ENCODE measurements at places on chromosomes 5 and 9. TPM values are rescaled to one million over a fixed set of nuclear protein-coding genes. Genes with fewer than 3 reads are reported as not detected.

Gene CAST
- 183 TPM for total RNA-seq

- no peaks in the 10 kb centered on the region for H3K36me3 ChIP-seq
- no peaks in the 10 kb centered on the region for H3K4me1 ChIP-seq
- no peak overlapping the region for H3K27ac ChIP-seq
These were observed 121.8 kb downstream of the CAVIN4 start for GRCh38 chr9:100699668-100700067.

GRCh38 chr9:135069558-135070197 is 17.8 kb upstream of the OLFM1 start:
- peaks cover 3% of the 10 kb centered on the region for H3K27me3 ChIP-seq
- no peak overlapping the region for H3K4me3 ChIP-seq
- H3K27ac ChIP-seq: no peak overlapping the region
- no peaks in the 10 kb centered on the region for H3K36me3 ChIP-seq
- H3K4me1 ChIP-seq: no peaks in the 10 kb centered on the region
- DNase-seq: no peak

DNA sequence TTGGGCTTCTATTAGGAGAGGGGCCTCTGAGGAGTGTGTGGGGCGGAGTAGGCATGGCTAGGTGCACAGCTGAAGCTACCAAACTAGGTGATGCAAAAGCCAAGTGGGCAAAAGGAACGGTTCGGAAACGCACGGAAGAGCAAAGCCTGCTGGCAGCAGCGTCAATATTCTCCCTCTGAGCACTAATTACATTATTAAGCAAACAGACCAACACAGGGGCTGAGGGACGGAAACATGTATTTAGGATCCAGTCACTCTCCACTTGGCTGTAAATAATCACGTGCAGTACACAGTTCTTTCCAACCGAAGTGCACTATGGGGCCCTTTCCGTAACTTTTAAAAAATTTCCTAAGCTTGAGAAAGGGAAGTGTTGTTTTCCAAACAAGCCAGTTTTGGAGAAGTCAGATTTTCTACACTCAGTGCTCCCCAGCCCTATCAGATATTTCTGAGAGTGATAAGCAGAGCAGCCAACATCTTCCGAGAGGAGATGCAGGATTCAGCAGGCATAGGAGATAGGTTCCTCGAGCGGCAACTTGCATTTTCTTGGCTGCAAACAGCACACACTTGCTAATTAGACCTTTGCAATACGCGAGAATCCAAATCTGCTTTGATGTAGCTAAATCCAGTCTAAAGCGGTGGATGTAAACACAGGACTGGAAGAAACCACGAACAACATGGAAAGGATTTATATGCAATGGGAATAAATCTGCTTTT is 217.2 kb upstream of the TBCA start:
- H3K4me3 ChIP-seq: no peak overlapping the region
- H3K27me3 ChIP-seq: no peaks in the 10 kb centered on the region
- H3K36me3 ChIP-seq: no peaks in the 10 kb centered on the region
- DNase-seq: no peak
- no peak overlapping the region for H3K27ac ChIP-seq

Gene SNCAIP
- 22.5 TPM for total RNA-seq

DNA sequence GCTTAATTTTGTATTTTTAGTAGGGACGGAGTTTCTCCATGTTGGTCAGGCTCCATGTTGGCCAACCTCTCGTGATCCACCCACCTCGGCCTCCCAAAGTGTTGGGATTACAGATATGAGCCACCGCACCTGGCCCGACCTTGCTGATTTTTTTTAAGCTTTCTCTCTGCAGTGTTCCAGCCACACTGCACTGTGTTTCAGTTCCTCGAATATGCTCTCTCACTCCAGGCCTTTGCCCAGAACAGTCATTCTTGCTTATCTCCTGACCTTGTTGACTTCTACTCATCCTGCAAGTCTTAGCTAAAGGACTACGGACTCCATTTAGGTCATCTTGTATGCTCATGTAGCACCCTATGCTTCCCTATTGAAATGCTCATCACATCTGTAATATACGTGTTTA is 3.3 kb downstream of the SNAPC3 start:
- no peaks in the 10 kb centered on the region for H3K27me3 ChIP-seq
- peaks cover 5% of the 10 kb centered on the region for H3K4me1 ChIP-seq
- H3K36me3 ChIP-seq: peaks cover 18% of the 10 kb centered on the region
- H3K27ac ChIP-seq: no peak overlapping the region
- no peak for DNase-seq
- no peak overlapping the region for H3K4me3 ChIP-seq

Gene CHSY3
- 1.4 TPM for total RNA-seq

DNA sequence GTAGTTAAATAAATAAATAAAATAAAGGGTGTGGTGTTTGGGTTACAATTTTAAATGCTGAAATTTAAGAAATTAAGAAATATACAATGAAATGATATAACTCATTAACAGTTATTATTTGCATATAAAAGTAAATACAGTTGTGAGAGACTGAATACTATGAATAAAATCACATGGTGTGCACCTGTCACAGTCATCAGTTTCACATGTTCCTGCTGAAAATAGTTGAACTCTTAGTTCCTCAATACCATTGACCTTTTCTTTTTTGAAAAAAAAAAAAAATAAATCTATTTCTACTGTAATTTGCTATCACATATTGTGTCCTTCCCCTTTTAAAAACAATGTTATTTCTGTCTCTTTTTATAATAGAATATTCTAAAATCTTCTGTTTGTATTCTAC is 130.9 kb upstream of the CHD1 start:
- H3K4me1 ChIP-seq: peaks cover 7% of the 10 kb centered on the region
- H3K4me3 ChIP-seq: no peak overlapping the region
- no peaks in the 10 kb centered on the region for H3K27me3 ChIP-seq
- DNase-seq: no peak
- no peaks in the 10 kb centered on the region for H3K36me3 ChIP-seq
- H3K27ac ChIP-seq: no peak overlapping the region

DNA sequence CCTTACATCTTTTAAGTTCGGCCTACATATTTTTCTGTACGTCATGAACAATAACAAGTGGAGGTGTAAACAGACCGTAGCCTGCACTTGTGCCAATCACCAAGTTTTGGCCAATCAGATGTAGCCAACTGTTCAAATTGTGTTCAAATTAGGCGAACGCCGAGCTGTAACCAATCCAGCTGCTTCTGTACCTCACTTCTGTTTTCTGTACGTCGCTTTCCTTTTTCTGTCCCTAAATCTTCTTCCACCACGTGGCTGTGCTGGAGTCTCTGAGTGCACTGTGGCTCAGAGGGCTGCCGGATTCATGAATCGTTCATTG is 26.4 kb downstream of the TRIM14 start:
- no peak for DNase-seq
- H3K4me3 ChIP-seq: no peak overlapping the region
- no peak overlapping the region for H3K27ac ChIP-seq
- H3K36me3 ChIP-seq: no peaks in the 10 kb centered on the region

- H3K36me3 ChIP-seq: no peaks in the 10 kb centered on the region
- DNase-seq: no peak
- no peaks in the 10 kb centered on the region for H3K27me3 ChIP-seq
- no peaks in the 10 kb centered on the region for H3K4me1 ChIP-seq
These were observed 39.2 kb upstream of the RAB3C start for GRCh38 chr5:58543723-58544122.

DNA sequence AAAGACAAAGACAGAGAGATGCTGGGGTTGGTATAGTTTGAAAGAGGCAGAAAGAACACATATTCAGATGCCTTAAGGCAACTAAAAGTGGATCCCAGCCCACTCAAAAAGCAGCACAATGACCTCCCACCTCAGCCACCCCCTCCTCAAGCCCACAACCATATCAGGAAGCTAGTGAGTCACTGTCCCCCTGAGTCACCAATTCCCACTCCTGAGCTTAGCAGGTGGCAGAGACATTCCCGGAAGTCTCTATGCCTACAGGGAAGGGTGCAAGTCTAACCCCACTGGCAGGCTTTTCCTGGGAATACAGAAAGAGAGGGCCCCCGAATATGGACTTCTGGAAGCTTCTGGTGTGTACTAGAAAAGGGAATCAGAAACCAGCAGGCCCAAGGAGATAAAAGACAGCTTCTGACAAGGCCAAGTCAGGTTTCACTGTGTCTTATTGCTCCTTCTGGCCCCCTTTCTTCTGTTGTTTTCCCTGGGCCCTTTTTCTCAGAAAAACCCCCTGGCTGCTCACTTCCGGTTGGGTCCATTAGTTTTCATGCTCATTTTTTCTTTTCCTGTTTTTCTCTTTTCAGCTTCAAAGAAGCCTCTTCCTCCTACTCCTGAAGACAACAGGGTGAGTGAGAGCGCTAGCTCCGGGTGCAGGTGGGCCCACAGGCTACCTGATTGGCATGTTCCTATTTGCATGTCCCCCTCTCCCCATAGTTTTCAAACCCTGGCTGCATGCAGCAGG is 36.8 kb downstream of the ITK start:
- no peaks in the 10 kb centered on the region for H3K36me3 ChIP-seq
- no peaks in the 10 kb centered on the region for H3K27me3 ChIP-seq
- H3K4me3 ChIP-seq: no peak overlapping the region
- H3K27ac ChIP-seq: no peak overlapping the region
- no peak for DNase-seq

GRCh38 chr5:40571729-40572128 is 108.0 kb upstream of the PTGER4 start:
- H3K27me3 ChIP-seq: no peaks in the 10 kb centered on the region
- peaks cover 8% of the 10 kb centered on the region for H3K4me1 ChIP-seq
- DNase-seq: no peak
- no peak overlapping the region for H3K4me3 ChIP-seq
- 0 out of 2 replicates have a peak overlapping the region, but pooled peaks have one; percentile 21 for H3K27ac ChIP-seq

DNA sequence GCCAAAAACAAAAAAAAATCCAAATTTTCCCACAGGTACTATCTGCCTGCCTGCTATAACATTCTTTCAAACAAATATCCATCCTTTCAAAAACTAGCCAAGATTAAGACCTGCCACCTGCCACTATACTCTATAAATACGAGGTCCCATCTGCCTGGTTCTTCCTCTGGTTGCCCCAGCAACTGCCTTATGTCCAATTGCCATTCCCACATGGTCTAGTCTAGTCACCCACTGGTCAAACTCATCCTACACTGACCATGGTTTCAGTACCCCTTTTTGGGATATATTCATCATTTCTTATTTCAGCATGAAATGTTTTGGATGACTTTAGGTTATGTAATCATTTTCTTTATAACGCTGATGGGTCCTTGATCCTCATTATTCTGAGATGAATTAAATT is 95.1 kb upstream of the CCNG1 start:
- no peak for DNase-seq
- no peak overlapping the region for H3K27ac ChIP-seq
- no peaks in the 10 kb centered on the region for H3K27me3 ChIP-seq
- no peak overlapping the region for H3K4me3 ChIP-seq
- H3K36me3 ChIP-seq: no peaks in the 10 kb centered on the region
- no peaks in the 10 kb centered on the region for H3K4me1 ChIP-seq

- H3K27me3 ChIP-seq: no peaks in the 10 kb centered on the region
- no peak overlapping the region for H3K4me3 ChIP-seq
- H3K4me1 ChIP-seq: no peaks in the 10 kb centered on the region
- H3K27ac ChIP-seq: no peak overlapping the region
These were observed 404.0 kb upstream of the GRIA1 start for GRCh38 chr5:153086486-153086885.

- no peaks in the 10 kb centered on the region for H3K36me3 ChIP-seq
- no peak for DNase-seq
- no peak overlapping the region for H3K4me3 ChIP-seq
- no peak overlapping the region for H3K27ac ChIP-seq
These were observed 160.9 kb downstream of the SH3GL2 start for GRCh38 chr9:17739736-17740135.

DNA sequence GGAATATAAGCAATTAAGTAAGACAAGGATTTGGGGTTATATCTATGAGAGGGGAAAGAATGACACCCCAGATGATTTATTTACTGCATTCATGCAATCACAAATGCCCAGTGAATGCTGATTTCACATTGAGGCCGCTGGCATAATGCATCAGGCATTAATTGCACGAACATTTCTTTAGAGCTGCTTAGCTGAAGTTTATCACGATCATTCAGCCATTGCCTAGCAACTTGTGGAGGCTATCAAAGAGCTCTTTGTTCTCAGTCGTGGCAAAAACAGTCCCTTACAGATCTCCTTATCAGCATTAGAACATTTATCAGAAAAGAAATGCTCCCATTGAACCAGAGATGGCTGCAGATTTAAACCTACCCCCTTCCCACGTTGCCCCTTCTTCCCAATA is 88.7 kb upstream of the PRRC1 start:
- peaks cover 7% of the 10 kb centered on the region for H3K27me3 ChIP-seq
- no peak for DNase-seq
- H3K4me1 ChIP-seq: no peaks in the 10 kb centered on the region

DNA sequence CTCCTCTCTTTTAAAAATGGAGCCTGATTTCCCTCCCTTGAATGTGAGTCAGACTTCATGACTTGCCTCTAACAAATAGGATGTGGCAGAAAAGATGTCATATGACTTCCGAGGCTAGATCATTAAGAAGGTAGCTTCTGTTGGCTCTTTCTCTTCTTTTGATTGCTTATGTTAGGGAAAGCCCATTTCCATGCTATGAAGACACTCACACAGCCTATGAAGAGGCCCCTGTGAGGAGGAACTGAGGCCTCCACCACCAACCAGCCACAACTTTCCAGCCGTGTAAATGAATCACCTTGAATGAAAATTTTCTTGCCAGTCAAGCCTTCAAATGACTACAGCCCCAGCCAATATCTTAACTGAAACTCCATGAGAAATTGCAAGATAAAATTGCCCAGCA is 413.4 kb downstream of the TMEM38B start:
- no peaks in the 10 kb centered on the region for H3K36me3 ChIP-seq
- no peak overlapping the region for H3K4me3 ChIP-seq
- DNase-seq: no peak

- no peak for DNase-seq
- no peak overlapping the region for H3K27ac ChIP-seq
- H3K36me3 ChIP-seq: no peaks in the 10 kb centered on the region
- no peak overlapping the region for H3K4me3 ChIP-seq
- no peaks in the 10 kb centered on the region for H3K4me1 ChIP-seq
These were observed 1280.2 kb upstream of the C9orf72 start for GRCh38 chr9:28853477-28853876.

DNA sequence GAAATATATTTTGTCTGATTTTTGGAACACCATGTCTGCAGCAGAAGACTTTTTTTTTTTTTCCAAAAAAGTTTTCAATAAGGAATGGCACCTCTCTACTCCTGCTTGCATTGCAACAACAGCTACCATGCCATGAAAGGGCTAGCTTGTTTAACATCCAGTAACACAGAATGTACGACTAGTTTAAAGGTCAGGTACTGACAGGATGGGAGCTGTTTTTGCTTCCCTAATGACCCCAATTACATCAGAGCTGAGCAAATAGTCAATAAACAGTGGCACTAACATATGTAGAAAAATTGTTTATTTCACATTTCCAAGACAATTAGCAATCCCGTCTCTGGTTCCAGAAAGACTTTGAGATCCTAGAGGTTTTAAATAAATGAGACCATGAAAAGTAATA is 693.8 kb downstream of the NR2F1-AS1 start:
- H3K4me3 ChIP-seq: no peak overlapping the region
- no peaks in the 10 kb centered on the region for H3K27me3 ChIP-seq
- H3K36me3 ChIP-seq: no peaks in the 10 kb centered on the region
- H3K27ac ChIP-seq: no peak overlapping the region
- no peak for DNase-seq

GRCh38 chr5:171839112-171839511 is 53.5 kb downstream of the SMIM23 start:
- H3K4me1 ChIP-seq: no peaks in the 10 kb centered on the region
- no peak for DNase-seq
- H3K27ac ChIP-seq: no peak overlapping the region
- no peak overlapping the region for H3K4me3 ChIP-seq

Gene IL17B
- total RNA-seq: 0.28 TPM

All from IMR-90 (cell line).